ENCODE measurements at places on chromosomes 3 and 15.

DNA sequence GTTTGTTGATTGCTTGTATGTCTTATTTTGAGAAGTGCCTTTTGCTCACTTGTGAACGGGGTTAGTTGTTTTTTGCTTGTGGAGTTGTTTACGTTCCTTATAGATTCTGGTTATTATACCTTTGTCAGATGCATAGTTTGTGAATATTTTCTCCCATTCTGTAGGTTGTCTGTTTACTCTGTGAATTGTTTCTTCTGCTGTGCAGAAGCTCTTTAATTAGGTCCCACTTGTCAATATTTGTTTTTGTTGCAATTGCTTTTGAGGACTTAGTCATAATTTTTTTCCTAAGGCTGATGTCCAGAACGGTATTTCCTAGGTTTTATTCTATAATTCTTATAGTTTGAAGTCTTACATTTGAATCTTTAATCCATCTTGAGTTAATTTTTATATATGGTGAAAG lies 285.3 kb upstream of the GADL1 start:
- no peak for DNase-seq

DNA sequence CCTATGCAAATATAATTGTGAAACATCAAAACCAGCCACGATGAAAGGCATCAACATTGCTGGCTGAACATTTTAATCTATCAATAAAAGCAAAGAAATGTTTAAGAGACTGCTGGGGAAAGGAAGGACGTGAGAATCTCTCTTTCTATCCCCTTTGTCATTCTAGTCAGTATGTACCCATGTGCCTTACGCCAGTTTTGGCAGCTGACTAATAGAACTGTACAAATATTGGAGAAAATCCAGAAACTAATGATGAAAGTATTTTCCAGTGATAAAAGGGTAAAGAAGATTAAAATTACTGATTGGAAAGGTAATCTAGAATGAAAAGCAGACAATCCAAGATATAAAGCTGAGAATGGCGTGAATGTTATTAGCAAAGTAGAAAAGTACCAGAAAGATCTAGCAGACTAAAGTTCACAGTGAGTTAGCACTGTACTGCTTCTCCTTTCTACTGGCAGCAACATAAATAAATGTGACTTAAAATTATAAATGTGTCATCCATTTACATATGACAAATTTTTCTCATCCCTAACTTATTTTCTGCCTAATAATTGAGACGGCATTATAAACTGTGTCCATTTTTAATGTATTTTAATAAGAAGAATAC lies 401.9 kb upstream of the CNTN4 start:
- peak; percentile 33 for DNase-seq

DNA sequence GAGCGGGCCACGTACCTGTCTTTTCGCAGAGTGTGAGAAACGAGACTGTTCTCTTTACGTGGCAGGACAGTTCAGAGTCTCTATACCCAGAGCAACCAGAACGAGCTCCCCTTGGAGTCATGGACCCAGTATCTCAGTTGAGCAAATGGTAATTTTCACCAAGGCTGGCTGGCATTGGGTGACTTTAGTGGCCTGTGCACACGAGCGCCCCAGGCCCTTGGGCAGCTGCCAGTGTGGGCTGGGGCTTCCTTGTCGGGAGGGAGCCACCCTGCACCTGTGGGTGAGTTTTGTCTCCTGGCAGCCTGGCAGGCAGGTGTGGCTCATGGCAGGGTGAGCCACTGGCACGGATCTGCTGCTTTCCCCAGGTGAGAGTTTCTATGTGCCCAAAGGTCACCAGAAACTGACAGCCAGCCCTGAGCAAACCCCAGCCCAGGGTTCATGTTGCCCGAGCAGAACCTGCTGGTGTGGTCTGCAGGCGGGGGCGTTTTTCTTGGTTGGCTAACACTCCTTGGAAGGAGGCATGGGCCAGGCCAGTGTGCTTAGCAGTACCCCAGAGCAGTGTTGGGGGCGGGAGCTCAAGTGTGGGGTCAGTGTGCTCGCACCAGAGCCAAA lies 135.0 kb downstream of the TJP1 start:
- no peak for DNase-seq

- no peak for DNase-seq
These were observed 20.1 kb downstream of the EID1 start for GRCh38 chr15:48898032-48898431.

GRCh38 chr15:74655424-74655823 lies 39.8 kb downstream of the CLK3 start:
- DNase-seq = no peak

GRCh38 chr3:123694366-123695087 lies 109.7 kb upstream of the HACD2 start:
- DNase-seq = no peak

- no peak for DNase-seq
These were observed 82.7 kb downstream of the FOXB1 start for GRCh38 chr15:60086681-60087429.

DNA sequence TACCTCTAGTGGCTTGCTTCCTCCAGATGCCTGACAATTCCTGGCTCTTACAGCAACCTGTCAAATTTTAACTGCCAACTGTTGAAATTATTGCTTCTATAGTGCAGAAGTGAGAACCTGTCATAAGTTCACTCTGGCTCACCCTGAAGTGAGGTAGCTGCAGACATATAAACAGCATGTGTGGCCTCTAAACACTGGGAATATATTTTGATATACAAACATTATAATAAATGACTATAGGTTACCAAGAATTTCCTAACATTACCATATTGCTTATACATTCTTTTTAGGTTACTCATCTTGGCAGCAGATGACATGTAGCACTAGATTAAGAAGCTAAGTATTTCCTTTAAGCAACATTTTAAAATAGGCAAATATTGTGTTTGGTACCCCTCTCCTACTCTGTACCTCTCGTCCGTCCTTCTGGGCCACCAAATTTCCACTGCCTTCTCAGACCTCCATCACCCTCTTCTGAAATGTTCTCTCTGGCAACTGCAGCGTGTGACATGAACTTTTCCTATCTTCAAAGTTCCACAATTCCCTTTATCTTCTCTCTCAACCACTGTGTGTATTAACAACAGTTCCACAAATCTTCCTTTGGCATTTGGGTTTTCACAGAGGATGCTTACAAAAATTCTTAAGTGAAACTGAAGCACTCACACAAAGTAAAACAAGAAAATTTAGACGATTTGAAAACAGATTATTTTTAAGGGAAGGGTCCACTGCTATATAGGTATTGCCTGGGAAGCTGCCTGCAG lies 15.3 kb upstream of the XXYLT1 start:
- DNase-seq = peak; percentile 65

GRCh38 chr15:52784799-52785671 lies 5.1 kb downstream of the ONECUT1 start:
- no peak for DNase-seq

DNA sequence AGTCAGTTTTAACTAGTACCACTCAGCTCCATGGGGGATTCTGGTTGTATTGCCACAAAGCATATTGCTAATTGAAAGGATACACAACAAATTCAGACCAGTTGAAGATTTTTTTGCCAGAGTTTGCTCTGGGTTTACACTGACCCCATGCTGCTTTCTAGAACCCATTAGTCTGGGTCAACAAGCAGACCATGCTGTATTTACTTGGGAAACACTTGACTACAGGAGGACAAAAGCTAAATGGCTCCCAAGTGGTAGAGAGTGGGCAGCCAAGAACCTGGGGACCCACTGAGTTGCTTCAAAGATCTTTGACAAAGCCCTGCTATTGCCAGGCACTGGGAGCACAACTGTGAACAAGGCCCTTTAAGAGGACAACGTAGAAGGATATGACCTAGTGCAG lies 86.8 kb upstream of the PSMD6 start:
- no peak for DNase-seq

- peak; percentile 48 for DNase-seq
These were observed 4.1 kb upstream of the ECT2 start for GRCh38 chr3:172746475-172746874.

- DNase-seq = no peak
These were observed 21.4 kb downstream of the CHL1 start for GRCh38 chr3:217948-218347.

DNA sequence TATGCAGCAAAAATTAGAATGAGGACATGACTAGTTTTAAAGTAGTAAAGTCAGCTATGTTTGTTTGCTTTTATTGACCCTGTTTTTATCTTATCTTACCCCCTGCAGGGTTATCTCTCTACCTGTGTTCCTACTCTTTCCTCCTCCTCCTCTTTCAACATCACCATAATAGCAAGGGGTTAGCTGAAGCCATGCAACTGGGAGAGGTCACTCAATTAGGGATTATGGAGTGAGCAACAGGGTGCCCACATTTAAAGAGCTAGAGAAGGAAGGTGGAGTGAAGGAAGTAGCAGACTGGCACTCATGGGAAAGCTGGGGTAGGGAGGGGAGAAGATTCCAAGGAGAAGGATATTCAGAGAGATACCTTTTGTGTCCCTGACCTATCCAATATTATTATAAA lies 125.9 kb downstream of the LRTM1 start:
- no peak for DNase-seq

- no peak for DNase-seq
These were observed 15.4 kb upstream of the CADM2 start for GRCh38 chr3:84943379-84943778.

GRCh38 chr3:101996832-101997231 lies 147.5 kb downstream of the NFKBIZ start:
- DNase-seq = no peak

DNA sequence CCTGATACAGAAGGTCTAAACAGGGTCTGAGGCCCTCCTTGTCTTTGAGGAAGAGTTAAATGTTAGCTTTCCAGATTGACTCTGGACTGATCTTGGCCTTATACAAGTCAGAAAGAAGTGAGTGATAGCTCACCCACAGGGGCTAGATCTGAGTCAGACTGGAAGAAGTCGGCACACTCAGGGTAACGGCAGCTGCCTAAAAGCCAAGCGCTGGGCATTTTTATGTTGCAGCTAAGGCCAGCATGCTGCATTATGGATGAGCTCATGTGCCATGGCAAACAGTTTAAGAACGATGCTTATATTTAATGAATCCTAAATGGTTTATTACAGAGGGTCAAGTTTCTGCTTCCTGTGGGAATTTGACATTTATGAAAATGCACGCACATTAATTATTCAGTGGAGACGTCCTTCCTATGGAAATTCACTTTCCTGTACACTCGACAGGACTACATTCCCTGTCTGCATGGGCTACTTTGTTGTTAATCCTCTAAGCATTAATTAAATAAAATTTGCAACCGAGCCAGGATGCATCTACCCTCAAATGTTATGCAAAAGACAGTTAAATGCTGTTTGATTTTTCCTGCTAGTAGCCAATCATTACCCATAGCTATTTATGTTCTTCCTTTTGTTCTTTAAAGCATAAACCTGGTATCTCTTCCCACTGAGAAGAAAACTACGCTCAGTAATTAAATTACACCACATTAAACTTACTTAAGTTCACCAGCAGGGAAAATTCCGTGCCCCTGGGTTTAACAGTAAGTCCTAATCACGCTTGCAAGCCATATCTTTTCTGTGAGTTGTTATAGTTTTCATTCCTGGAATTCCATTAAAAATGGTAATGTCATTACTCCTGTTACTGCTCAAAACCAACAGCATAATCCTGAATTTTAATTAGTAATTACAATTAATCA lies 762.7 kb upstream of the CFAP20DC start:
- no peak for DNase-seq

- no peak for DNase-seq
These were observed 73.6 kb downstream of the APBA2 start for GRCh38 chr15:28959326-28959725.

GRCh38 chr3:187181454-187182170 lies 15.7 kb upstream of the RTP1 start:
- peak; percentile 84 for DNase-seq

DNA sequence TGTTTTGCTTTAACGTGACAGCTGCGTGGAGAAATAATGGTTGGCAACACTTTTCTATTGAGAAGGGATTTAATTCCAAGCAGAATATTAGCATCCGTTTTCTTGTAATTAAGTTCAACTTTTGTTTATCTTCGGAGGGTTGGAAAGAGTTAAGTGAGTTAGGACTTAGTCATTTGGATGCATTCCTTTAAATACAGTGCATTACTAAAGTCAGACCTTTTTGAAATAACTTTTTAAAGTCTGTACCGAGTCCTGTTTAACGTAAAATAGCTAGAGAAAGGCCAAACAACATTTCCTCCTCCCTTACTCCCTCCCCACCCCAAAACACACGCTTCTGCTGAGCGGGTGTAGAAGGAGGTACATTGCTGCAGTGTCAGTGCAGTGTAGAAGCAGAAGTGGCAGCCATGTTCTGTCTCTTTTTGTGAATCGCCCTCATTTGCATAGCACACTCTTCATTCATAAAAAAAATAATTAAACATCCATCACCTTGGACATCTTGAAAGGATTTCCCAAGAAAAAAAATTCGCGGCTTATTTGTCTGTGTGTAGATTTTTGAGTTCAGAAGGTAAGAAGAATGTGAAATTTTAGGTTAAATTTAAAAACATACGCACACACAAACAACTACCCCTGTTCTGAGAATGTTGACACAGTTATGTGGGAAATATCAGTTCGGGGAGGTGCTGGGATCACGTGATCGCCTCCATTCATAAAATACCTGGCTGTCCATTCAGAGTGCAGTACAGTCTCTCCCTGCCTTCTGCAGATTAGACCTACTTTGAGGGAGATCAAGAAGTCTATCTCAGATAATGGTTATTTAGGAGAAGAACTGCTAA lies 1.6 kb downstream of the SPRED1 start:
- peak; percentile 85 for DNase-seq

- peak; percentile 75 for DNase-seq
These were observed 156.7 kb downstream of the ANO10 start for GRCh38 chr3:43465109-43465508.

DNA sequence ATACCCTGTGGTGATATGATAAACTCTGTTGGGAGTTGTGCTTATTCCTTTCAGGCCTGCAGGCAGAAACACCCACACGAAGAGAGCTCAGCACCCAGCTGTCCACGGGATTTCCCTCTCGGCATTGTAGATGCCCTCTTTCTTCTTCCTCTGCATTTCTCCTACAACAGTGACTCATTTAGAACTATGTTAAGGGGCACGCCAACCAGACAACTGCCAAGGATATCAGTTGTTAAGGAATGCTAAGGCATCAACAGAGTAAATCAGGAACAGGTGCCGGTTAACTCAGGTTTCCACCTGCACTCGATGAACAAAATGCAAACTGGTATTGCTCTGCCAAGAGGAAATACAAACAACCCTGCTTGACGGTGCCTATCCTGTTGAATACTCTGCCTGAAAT lies 270.0 kb upstream of the PEX5L start:
- DNase-seq = peak; percentile 83

GRCh38 chr3:193716150-193716549 lies 123.1 kb downstream of the OPA1 start:
- DNase-seq = no peak

- DNase-seq = no peak
These were observed 36.7 kb downstream of the HMCES start for GRCh38 chr3:129315223-129315997.

DNA sequence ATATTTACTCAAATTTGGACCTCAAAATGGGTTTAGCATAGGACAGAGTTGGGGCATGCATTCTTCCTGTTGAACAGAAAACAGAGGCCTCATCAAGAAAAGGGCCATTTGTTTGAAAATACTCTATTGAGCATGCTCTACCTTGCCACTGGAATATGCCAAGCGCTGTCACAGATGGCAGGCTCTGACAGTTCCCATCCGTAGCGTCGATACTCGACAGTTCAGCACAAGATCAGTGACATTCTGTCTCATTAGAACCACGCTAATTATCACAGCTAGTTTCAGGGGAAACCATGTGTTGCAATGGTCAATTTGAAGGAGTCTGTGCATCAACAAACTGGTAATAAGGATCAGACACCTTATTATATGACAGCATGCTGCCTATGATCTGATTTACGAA lies 54.5 kb downstream of the SATB1 start:
- DNase-seq = no peak

GRCh38 chr3:50623840-50624474 lies 7.0 kb downstream of the MAPKAPK3 start:
- DNase-seq = no peak

GRCh38 chr3:52294320-52295150 lies 6.9 kb downstream of the GLYCTK start:
- no peak for DNase-seq

- DNase-seq = no peak
These were observed 65.1 kb downstream of the MRPL46 start for GRCh38 chr15:88401996-88402656.
